Activated T-helper 1 cell treated with Interleukin-2 at 50 U/mL for 16 hours (primary cell): ENCODE measurements at places on chromosomes 7 and 10.

- DNase-seq: no peak
Observed at GRCh38 chr10:108716352-108716751, 1207.0 kb downstream of the XPNPEP1 start.

DNA sequence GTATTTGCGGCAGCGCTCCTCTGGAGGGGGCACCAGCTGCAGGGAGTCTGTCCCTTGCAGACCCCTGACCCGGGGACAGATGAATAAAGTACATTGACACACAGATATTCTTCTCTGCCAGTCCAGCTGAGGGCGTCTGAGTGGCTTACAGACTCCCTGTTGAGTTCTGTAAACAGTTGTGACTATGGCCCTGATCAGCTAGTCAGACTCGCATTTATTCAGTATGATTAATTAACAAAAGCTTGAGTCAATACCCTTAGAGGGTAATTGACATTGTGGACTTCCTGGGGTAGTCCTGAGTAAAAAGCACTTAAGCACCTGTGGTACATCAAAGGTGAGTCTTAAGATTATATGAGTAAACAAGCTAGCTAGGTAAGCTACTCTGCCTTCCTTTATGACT is 21.0 kb downstream of the ANKRD30A start:
- no peak for DNase-seq

GRCh38 chr7:117053432-117053831 is 100.1 kb downstream of the ST7 start:
- no peak for DNase-seq

- DNase-seq: no peak
Observed at GRCh38 chr7:158453663-158454062, 134.0 kb downstream of the PTPRN2 start.

DNA sequence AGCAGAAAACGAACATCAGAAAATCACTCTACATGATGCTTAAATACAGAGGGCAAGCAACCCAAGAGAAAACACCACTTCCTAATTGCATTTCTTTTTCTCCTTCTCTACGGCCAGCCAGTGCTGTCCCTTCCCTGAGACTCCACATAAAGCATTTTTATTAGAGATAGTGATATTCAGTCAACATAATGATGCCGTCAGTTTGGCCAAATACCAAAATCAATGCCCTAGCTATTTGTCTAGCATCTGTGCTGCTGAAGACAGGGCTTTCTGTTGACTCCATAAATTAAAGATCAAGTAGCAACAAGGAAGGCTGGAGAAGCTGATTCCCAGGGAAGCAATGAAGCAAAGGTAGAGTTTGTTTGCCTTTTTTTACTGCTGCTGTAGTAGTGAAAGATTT is 1024.9 kb downstream of the REEP3 start:
- DNase-seq: no peak
